NCI-H2171 treated with DMSO at 0.1 percent for 48 hours (cell line): ENCODE measurements at places on chromosomes 1 and 21.

DNA sequence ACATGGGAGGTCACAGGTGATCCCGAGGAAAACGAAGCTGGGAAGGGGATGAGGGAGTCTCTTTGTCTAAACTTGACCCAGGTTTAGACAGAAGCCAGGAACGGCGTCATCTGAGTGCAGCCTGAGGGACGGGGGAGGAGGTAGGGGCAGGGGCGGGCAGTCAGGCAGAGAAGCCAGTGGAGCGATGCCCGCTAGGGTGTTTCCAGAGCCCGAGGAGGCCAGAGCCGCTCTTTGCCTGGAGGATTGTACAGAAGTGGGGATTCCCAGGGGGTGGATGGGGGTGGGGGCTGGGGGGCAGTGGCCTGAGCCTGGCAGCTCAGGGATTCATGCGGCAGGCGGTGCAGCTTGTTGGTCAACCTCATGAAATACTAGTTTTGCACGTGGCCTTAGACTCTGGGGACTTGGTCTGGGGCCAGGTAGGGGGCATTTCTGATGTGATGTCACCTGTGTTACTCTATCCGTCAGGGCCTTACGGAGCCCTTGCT, 58.4 kb downstream of the VPS26C start:
- no peak for DNase-seq

DNA sequence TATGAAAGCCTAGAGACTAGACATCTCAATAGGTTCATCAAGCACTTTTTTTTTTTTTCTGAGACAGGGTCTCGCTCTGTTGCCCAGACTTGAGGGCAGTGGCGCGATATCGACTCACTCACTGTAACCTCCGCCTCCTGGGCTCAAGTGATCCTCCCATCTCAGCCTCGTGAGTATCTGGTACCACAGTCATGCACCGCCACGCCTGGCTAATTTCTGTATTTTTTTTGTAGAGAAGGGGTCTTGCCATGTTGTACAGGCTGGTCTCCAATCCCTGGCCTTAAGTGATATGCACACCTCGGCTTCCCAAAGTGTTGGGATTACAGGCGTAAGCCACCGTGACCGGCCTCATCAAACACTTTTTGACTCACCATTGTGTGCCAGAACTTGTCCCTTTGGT, 613 bp upstream of the GPATCH4 start:
- no peak for DNase-seq

GRCh38 chr21:46435786-46436227, 22.9 kb upstream of the DIP2A start:
- no peak for DNase-seq

DNA sequence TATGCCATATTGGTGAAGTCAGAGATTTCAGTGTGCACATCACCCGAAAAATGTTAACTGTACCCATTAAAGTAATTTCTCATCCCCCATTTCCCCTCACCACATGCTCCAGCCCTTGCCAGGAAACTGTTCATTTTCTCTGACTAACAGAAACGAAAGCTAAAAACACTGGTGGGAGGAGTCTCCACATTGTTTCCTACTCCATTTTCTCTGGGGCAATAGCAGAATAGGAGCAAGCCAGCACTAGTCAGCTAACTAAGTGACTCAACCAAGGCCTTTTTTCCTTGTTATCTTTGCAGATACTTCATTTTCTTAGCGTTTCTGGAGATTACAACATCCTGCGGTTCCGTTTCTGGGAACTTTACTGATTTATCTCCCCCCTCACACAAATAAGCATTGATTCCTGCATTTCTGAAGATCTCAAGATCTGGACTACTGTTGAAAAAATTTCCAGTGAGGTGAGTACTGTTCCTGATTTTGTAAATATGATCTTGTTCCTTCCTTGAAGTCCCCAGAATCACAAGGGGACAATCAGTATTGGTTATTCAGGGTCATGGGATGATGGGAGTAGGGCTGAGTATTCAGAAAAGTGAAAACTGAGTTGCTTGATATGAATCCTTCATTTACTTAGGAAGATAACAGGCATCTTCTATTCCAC, at the start of gene IFI16:
TSS of gene IFI16 (plus strand) at position 204 of the 658 bp plus-strand sequence. CDS start 4,774 bp downstream, outside the sequence.
- no peak for DNase-seq

- peak; percentile 76 for DNase-seq
Observed at GRCh38 chr1:75203415-75204277, 69.5 kb downstream of the LHX8 start.

GRCh38 chr1:26574719-26575251, 45.2 kb downstream of the RPS6KA1 start:
- DNase-seq: no peak

DNA sequence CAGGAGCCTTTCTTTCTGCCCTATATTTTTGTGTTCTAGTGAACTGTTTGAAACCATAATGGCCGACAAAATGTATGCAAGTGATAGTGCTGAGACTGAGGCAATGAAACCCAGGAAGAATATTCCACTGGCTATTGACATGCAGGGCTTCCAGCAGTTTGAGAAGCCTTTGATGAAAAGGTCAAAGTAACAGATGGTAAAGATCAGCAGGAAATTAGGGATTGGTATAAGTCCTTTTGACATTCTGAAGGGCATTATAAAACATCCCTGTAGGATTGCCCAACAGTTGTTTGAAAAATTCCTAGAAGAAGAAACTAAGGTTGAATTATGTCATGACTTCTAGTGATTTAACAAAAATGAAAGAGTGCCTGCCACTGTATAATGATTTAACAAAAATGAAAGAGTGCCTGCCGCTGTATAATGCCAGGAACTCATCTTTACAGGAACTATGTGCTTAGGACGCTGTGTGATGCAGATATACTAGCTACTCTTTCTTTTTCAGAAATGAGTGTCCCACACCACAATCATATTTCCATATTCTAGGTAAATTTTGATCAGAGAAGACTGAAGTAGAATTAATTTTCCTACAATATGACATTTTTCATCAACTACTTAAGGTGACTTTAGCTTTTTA, 283.9 kb upstream of the ST6GALNAC5 start:
- no peak for DNase-seq

DNA sequence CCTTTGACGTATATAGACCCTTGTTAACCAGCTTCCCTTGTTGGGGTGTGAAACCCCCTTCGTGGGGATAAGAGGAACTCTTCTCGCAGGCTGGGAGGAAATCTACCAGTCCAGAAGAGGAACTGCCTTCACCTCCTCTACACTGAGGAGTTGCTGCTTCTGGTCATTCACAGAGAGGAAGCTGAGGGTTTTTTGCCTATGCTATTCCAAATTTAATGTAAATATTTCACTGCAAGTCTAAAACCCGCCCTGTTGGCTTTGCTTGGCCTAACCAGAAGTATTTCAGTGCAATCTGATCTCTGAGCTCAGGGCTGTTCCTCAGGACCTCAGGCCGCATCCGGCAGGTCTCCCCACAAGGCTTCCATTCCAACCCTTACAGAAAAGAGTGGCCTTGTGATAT, 150.1 kb downstream of the HIVEP3 start:
- DNase-seq: no peak

DNA sequence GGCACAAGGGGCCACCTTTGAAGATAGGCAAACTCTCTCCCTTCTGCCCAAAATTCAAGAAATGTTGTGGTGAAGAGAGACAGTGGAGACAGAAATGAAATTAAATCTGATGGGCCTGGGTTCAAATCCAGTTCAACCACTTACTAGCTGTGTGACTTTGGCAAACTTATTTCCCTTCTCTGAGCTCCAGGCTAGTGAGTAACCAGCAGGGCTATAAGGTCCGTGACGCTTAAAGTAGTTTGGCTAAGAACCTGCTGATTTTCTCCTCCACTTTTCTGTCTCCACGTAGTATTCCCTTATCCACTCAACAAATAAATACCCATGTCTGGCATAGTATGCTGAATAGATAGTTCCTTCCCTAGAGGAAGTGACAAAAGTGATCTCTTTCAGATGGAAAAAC, 1.9 kb downstream of the SLC2A1 start:
- DNase-seq: no peak

GRCh38 chr1:150575072-150575489, 4.3 kb downstream of the MCL1 start:
- no peak for DNase-seq

DNA sequence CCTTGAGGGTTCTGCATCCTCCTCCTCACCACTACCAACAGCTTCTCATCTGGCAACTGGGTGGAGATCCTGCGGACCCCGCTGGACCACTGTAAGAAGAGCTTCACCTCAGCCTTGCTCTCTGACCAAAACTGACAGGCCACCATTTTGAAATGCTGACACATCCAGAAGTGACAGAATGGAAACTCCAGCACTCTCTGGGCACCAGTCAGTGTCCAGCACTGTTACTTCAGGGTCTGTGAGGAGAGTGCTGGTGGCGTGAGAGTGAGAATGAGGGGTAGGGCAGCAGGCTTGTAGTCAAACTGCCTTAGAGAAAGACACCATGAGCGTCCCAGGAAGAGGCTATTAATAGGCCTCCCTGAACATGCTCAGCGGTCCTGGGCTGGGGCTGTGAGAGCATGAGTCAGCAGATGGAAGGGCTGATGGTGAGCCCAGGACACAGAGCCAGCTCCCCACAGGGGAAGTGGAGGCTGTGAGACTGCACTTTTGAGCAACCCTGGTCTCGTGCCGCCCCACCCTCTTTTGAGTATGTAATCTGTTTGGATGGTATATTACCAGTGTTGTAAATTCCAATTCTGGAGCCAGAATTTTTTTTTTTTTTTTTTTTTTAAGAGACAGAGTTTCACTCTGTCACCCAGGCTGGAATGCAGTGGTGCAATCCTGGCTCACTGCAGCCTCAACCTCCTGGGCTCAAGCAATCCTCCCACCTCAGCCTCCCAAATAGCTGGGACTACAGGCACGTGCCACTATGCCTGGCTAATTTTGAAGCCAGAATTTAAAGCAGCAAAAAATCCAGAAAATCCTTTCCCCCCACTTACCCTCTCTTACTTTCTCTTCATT, 34.4 kb upstream of the SLC30A1 start:
- no peak for DNase-seq

DNA sequence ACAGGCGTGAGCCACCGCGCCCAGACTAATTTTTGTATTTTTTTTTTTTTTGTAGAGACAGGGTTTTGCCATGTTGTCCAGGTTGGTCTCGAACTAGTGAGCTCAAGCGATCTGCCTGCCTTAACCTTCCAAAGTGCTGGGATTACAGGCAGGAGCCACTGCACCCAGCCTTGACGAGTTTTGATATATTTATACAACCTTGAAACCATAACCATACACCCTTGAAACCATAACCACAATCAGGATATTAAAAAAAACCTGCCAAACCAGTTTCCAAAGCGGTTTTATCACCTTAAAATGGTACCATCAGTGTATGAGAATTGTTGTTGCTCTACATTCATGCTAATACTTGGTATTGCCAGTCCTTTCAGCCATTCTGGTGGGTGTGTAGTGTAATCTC, 3.7 kb upstream of the PHACTR4 start:
- no peak for DNase-seq

DNA sequence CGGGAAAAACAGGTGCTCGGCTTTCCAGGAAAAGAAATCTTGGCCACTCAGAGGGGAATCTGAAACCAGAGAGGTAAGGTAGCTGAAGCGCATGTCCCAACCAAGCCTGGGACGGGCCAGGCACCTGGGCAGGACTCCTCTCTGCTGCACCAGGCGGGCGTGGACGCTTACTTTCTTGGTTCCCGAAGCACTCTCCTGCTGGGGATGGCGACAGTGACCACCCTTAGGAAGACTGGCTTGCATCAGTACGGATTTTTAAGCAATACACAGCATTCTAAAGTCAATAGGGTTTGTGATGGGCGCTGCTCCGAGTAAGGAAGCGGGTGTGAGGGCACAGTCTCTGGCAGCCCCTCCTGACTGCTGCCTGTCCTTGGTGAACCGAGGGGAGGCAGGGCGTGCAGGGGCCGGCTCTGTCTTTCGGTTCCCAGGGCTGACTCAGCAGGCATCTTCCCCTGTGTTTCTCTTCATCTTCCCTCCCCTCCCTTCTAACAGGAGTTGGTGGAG, 74.9 kb upstream of the ANGPTL1 start:
- DNase-seq: no peak

DNA sequence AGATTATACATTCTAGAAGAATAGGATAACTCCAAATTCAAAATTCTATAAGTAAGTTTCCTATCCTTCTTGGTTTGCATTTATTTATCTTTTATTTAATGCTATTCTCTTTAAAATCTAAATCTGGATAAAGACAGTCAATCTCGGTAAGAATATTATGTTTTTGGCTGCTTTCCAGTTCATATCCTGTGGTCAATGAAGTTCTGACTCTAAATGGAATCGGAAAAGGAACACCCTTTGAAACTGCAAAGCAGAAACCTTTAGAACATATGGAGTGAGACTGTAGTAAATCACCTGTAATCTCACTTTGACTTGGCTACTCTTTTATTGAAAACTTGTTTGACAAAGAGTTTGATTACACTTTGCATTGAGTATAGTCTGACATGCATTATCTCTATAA, 85.2 kb downstream of the KIFAP3 start:
- DNase-seq: no peak

GRCh38 chr1:241532162-241532531, at the start of gene KMO:
KMO (plus strand) TSS chr1:241532378; CDS start chr1:241532445, 67 bp downstream.
- DNase-seq: no peak

DNA sequence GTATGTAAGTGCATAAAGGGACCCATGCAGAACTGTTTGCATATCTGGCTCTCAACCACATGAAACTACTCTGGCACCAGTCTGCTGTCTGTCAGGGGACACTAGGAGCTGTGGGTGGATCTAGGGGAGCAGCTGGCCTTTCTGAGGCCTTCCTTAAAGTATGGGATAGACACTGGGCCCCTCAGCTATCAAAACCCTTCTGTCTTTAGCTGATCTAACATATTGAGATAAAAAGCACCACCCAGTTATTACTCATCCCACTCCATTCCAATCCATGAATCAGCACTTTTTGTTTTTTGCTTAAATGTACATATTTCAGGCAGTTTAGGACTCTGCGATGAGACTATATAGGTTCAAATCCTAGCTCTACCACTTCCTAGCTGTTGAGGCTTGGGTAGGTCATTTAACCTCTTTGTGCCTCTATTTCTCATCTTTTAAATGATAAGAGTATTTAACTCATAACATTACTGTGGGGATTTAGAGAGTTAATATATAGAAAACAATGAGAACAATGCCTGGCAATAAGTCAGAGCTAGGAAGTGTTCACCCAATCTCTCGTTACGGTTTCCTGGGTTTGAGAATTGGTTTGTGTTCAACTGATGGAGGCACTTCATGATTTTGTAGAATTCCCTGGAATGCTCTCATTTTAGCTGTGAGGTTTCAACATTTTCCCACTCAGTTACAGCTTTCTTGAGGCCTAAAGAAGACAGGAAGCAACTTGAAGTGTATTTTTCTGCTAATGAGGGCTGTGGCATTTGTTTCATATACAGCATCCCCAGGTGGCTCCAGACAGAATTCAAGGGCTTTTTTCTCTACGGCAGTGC, 68.9 kb downstream of the LRIG2 start:
- DNase-seq: no peak
